Thoracic aorta (tissue), 2 donors: ENCODE measurements at places on chromosomes 3 and 15.

- DNase-seq: no peak
Observed at GRCh38 chr15:56968821-56969220, 50.4 kb downstream of the TCF12 start.

GRCh38 chr3:16407366-16407765 lies 106.1 kb downstream of the RFTN1 start:
- DNase-seq: no peak

DNA sequence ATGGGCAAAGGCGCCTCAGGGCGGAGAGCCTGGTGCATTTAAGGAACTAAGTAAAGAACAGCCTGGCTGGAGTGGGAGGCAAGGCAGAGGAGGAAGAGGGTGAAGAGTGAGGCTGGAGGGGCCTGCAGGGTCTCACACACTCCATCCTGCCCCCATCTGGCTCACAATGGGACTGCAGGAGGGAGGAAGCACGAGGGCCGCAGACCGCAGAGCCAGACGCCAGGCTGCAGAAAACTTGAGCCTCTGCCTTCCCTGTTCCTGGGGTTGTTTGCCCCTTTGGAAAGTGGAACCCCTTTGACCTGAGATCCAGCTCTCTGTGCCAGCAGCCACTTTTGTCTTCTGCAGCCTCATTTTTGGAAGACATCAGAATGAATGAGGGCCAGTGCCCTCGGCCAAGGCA lies 138.0 kb downstream of the SRGAP3 start:
- no peak for DNase-seq

- no peak for DNase-seq
Observed at GRCh38 chr3:172519740-172520139, 3.5 kb downstream of the TNFSF10 start.

DNA sequence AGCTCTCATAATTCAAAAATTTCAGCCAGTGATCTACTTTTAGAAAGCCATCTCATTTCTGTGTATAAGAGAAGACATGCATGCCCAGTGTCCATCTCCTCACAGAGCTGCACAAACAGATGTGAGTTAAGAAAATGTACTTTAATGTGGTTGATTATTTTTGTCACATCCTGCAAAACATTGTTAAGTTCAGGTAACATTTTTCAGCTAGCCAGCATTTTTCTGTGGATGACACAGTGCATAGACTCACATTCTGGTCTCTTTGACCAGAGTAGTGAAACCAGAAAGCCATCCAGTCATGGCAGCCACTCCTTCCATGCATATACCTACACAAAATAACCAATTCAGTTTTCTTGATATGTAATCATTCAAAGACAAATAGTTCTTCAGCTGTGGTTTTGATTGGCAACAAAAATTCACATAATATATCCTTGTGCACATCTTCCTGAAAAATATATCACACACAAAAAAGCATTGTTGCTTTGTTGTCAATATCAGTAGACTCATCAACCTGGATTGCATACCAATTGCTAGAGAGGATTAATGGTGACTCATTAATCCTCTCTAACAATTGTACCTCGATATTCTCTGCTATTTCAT lies 2.1 kb upstream of the PLSCR1 start:
- DNase-seq: no peak

- peak; percentile 24 for DNase-seq
Observed at GRCh38 chr3:165642761-165643420, 194.3 kb downstream of the BCHE start.

DNA sequence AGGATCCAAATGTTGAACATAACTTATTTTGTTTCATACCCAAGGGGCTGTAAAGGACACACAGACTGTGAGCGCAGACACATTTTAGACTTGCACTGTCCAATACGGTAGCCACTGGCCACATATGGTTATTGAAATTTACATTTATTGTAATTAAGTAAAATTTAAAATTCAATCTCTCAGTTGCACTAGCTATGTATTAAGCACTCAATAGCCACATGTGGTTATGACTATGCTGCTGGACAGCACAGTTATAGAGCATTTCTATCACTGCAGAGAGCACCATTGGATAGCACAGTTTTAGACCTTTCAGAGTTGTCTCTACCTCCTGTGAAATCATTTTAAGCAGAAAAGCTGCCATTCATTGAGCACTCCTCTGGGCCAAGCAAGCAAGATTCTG lies 204.3 kb downstream of the ADAMTS9 start:
- no peak for DNase-seq

DNA sequence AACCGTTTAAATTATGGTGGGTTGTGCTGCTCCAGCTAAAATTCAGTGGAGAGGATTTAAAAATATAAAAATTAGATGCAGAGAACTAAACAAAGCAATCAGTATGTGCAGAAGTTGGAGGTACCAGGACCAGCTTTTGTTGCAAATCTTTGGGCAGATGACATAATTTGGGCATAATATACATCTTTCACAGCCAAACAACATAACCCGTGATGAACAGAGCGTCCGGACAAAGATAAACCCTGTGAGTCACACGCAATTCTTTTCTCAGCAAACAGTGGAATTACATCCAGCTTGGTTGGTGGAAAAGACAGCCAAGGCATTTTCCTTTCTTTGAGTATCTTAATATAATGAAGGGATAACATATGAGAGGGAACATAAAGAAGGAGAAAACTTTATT lies 419.4 kb upstream of the ADAMTS9 start:
- DNase-seq: no peak

- DNase-seq: no peak
Observed at GRCh38 chr3:166706094-166706493, 674.0 kb downstream of the ZBBX start.

DNA sequence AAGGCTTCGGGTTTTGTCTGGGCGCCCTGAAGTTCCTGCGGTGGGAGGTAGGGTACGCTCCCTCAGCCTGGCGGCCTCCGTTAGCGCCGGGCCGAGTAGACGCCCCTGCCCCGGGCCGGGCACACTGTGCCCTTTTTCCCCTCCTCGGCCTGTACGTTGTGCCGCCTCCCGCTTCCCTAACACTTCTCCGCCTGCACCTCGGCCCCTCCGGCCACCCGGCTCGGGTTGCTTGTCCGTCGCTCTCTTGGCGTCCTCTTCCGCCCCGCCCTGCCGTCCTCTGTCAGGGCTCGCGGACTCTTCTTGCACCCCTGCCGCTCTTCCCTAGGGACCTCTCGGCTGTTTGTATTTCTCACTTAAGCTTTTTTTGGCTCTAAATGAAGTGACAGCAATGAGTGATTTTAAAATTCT lies 384 bp downstream of the KNL1 start:
- no peak for DNase-seq

GRCh38 chr3:11230832-11231231 lies 41.4 kb upstream of the ATG7 start:
- DNase-seq: no peak

DNA sequence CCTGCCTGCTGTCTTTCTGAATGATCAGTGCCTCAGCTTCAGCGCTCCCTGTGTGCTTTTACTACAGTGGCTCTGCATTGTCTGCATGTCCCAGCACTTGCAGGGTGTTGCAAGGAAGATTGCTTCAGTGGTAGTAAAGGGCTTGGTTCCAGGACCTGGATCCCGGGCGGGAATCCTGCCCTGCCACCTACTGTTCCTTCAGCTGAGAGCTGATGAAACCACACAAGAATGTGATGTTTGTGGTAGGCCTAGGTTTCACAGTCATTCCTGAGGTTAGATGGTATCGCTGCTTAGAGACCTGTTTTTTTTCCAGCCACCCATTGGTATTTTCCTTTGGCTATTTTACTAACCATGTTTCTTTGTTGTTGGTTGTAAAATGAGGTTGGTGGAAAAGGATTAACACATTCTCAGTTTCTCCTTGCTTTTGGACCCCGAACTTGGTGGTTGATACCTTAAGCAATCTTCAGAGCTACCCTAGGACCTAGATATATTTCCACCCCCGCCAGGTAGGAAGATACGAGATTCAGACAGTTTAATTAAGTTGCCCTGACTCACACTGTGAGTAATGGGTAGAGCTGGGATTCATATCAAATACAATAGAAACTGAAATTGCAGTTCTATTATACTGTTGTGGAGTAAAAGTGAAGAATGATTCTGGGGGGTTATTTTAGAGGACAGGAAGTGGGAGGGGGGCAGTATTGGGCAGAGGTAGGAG lies 11.4 kb downstream of the GPR87 start:
- no peak for DNase-seq

DNA sequence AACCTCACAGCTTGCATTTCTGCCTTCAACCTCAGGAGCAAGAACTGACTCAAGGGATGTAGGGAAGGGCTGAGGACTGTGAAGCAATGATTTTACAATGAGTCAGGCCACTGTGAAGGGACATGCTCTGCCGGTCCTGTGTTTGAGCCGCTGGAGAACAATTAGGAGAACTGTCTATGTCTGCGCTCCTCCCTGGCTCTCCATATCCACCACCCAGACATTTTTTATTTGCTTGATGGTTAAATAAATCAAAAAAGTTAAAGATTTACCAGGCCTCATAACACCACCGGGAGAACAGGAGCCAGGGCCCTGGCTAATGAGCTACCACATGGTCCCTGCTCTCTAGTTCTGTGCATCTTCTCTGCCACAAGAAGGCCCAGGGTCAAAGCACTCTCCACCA lies 29.6 kb downstream of the SEC61A1 start:
- no peak for DNase-seq

GRCh38 chr3:68924897-68925296 lies 7.5 kb downstream of the TAFA4 start:
- DNase-seq: no peak

DNA sequence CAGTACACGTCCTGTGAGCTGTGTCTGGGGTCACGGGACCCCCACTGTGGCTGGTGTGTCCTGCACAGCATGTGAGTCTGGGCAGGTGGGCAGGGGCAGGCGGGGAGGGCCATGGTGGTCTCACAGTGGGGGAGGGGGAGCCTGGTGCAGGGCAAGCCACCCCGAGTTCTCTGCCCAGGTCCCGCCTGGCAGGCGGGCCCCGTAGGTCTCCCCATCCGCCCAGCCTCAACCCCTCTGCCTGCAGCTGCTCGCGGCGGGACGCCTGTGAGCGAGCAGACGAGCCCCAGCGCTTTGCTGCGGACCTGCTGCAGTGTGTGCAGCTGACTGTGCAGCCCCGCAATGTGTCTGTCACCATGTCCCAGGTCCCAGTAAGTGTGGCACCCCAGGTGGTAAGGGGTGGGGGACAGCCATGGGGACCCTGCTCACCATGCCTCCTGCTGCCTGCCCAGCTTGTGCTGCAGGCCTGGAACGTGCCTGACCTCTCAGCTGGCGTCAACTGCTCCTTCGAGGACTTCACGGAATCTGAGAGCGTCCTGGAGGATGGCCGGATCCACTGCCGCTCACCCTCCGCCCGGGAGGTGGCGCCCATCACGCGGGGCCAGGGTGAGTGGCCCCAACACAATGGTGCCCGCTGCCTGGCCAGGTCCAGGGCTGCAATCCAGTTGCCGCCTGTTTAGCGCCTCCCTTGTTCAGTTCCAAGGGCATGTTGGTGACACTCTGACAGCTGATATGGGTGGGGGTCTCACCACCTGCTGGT lies 21.9 kb downstream of the PLXNA1 start:
- DNase-seq: no peak

DNA sequence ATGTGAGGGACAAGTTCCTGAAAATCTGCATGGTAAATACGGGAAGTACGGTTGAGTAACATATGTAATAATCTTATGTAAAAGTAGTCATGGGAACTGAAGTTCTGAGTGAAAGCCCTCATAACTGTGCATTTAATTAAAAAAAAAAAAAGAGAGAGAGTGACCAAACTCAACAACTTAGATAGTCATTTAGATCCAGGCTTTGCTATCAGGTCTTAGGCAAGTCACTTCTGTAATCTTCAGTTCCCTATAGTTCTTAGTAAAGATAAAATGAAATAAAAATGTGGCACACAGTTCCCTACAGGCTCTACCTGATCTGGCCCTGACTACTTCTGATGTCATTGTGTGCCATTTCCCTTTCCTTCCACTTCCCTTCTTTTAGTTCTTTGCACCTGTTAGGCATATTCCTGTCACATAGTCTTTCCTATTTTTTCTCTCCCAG lies 15.0 kb downstream of the RNF111 start:
- no peak for DNase-seq
